Activated T-cell treated with anti-CD3 and anti-CD28 coated beads, Interleukin-2, amount 50 U/mL, for 72 hours (primary cell): ENCODE measurements at places on chromosomes 4 and X. TPM values are rescaled to one million over a fixed set of nuclear protein-coding genes. Genes with fewer than 3 reads are reported as not detected.

SPANXA2 gene
- not detected for total RNA-seq

GAGE12H gene
- not detected for total RNA-seq

TAF1 gene
- total RNA-seq = 59.3 TPM

TLL1 gene
- total RNA-seq = not detected

CENPE gene
- 60.1 TPM for total RNA-seq

ATP6AP2 gene
- total RNA-seq = 50.5 TPM

NLGN4X gene
- 0.31 TPM for total RNA-seq

TEX13B gene
- not detected for total RNA-seq

FUNDC2 gene
- 42.8 TPM for total RNA-seq

RTL5 gene
- total RNA-seq = 0.74 TPM

CT55 gene
- not detected for total RNA-seq

TMEM164 gene
- total RNA-seq = 15.0 TPM

FGFBP1 gene
- total RNA-seq = not detected

SPRY1 gene
- 58.1 TPM for total RNA-seq

AP1AR gene
- 33.2 TPM for total RNA-seq

MSMO1 gene
- 21.0 TPM for total RNA-seq

UGT2B10 gene
- total RNA-seq = not detected

PCDH7 gene
- not detected for total RNA-seq
